ENCODE measurements at places on chromosomes 5 and 9.

- peak; percentile 46 for DNase-seq
Observed at GRCh38 chr5:157511651-157512644, 51.9 kb downstream of the NIPAL4 start.

DNA sequence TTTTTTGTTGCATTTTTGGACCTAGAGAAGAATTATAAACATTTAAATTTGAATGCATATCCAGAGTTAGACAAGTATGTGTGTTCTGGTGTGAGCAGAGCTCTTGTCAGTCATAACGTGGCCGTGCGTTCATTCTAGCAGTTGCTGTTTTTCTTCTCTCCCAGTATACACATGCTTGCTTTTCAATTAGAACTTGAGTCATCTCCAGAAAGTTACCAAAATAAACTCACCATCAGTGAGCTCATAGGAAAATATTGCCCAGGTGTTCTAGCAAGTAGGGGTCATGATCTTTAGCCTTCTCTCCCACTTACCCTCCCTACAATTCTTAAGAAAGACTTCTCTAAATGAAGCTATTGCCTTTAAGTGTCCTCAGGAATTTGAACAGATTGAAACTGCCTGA lies 247.5 kb upstream of the TUT7 start:
- DNase-seq = no peak

- no peak for DNase-seq
Observed at GRCh38 chr9:89880721-89881120, 275.9 kb downstream of the GADD45G start.

DNA sequence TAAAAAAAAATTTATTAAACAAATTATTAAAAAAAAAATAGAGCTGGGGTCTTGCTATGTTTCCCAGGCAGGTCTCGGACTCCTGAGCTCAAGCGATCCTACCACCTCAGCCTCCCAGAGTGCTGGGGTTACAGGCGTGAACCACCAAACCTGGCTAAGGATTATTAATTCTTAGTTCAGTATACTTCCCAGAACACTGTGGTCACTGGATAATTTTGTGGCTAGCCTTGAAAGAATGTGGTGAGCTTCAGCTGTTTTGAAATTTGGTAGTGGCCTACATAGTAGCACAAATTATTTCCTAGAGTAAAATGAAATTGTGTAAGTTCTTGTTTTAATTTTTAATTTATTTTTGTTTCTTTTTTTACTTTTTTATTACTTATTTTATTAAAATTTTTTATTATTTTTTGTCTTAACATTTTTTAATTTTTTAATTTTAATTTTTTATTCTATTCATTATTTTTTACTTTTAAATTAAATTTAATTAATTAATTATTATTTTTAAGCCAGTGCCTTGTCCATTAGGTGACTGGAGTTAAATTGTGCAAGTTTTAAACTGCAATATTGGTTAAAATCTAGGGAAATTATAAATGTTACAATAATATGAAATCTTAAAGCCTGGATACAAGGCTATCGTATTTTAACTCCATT lies 23.0 kb downstream of the ARRDC3 start:
- no peak for DNase-seq

GRCh38 chr5:171801839-171802238 lies 16.2 kb downstream of the SMIM23 start:
- no peak for DNase-seq

GRCh38 chr9:117028103-117028858 lies 341.2 kb downstream of the TRIM32 start:
- DNase-seq = no peak

DNA sequence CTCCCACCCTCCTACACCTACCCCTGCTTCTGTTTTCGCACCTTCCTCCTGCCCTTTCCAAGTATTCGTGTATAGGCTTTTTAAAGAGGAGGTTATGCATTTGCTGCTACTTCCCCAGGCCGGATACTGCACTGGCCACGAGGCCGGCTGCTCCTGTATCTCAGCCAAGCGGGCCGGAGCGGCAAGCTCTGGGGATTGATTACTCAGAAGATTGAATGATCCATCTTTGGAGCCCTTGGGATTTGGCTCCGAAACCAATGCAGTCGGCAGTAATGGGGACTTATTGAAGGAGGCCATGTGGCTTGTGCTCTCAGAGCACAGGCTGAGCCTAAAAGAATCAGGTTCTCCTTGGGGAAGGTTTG lies 405.3 kb downstream of the TLE4 start:
- DNase-seq = no peak

- no peak for DNase-seq
Observed at GRCh38 chr9:95516221-95516733, 494 bp downstream of the PTCH1 start.

DNA sequence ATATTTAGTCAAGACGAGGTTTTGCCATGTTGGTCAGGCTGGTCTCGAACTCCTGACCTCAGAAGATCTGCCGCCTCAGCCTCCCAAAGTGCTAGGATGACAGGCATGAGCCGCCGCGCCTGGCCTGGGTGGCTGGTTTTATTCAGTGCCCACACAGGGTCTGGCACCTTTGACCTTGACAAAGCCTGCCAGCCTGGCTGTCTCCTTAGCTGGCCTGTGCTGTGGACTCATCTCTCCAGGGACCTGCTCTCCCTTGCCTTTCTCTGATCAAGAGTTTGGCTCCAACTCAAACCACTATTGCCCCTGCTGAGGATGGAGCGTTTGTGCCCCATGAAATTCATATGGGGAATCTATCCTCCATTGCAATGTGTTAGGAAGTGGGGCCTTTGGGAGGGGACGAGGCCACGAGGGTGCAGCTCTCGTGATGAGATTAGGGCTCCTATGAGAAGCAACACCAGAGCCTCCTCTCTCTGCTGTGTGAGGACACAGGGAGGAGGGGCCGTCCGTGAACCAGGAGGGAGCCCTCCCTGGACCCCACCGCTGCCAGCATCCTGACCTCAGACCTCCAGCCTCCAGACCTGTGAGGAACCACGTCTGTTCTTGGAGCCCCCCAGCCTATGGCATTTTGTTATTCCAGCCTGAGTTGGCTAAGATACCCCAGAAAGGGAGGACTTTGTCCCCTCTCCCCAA lies 45.0 kb downstream of the MRPL36 start:
- DNase-seq = no peak

GRCh38 chr5:39283231-39283818 lies 64.0 kb upstream of the FYB1 start:
- DNase-seq = peak; percentile 84

DNA sequence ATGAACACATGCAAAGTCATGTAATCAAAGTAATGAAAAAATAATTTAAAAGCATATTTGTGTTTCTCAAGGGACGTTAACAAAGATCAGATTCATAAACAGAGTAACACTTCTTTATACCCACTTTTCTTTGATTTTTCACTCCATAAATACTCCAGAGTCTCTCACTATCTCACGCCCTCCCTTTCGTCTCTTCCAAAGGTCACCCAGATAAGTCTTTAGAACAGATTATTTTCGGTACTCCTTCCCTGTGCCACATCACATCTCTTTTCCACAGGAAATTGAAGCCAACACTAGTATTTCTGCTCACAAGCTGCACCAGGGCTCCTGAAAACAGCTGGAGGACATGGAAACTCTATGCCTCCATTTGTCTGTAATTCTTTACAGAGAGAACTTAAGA lies 15.4 kb upstream of the ALDOB start:
- DNase-seq = no peak

DNA sequence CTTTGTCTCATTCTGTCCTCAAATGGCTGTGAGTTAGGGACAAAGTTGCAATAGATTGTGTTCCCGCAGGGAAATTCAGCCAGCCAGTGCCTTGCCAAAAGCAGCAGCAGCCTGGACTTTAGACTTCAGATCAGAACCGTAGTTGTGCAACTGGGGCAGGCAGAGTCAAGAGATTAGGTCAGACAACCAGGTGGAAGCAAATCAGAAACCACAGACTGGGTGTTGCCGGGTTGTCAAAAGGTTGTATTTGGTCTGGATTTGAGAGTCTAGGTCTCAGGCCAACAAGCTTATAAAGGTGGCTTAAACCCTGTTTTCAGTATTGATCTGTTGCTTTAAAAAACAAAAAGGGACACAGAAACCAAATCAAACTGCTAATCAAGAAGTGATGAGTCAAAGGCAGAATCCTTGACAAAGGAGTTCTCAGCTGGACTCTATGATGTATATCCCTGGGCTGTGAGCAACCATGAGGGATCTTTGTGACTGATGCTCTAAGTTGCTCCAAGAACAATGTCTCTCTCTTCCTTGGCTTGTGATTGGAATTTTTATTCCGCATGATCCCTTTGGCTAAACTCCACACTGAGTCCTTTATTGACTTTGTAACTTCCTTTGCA lies 20.9 kb downstream of the RFK start:
- DNase-seq = no peak

DNA sequence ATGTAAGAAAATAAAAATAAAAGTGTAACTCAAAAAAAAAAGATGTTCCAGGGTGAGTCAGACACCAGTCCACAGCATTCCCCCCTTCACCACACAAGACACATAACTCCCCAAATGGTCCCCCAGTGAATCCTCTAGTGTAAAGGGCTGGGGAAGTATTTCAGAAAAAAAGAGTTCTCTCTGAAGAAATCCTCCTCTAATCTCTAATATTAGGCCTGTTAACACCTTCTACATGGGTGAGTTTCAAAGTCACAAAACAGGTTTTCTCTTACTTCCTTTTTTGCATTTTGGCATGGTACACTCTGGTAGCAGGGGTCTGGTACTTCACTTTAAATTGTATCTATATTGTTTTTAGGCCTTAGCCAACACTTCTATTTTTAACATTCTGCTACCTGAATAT lies 28.2 kb downstream of the RNF145 start:
- no peak for DNase-seq

- DNase-seq = no peak
Observed at GRCh38 chr5:122297587-122298298, 14.3 kb upstream of the SNCAIP start.

- no peak for DNase-seq
Observed at GRCh38 chr5:74257645-74258313, 382.7 kb downstream of the ENC1 start.

- no peak for DNase-seq
Observed at GRCh38 chr5:159576902-159577301, 246.6 kb upstream of the IL12B start.

DNA sequence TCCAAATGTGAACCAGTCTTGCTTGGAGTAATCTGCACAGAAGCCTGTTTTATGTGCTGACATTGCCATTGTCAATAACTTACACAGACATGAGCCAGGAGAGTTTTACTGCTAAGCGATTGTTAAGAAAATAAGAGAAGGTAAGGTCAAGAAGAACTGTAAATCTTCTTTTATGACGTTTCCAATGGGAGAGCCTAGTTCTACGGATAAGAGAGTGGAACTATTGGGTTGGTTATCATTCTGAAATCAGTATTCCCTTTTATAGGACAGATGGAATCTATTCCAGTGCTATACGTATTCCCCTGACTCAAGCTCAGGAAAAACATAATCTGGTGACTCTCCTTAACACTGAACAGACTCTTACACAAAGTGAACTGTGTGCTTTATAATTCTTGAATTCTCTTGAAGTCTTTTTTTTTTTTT lies 137.9 kb upstream of the OTULINL start:
- DNase-seq = no peak

DNA sequence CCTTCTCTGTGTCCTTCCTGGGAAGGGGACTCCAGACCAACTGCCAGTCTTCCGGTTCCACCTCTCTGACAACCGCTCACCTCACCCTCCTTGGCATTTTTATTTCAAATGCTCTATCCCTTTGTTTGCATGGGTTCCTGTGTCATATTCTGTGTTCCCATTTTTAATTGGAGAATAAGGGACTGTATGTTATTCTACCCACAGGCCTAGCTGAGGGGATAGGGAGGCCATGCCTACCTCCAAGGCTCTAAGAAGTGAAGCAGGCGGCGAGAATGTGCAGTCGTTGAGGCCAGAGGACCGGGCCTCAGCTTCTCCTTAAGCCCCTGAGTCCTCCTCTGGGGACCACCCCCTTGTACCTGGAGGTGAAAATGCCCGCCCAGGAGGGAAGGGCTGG lies 936 bp upstream of the WDR5 start:
- no peak for DNase-seq

DNA sequence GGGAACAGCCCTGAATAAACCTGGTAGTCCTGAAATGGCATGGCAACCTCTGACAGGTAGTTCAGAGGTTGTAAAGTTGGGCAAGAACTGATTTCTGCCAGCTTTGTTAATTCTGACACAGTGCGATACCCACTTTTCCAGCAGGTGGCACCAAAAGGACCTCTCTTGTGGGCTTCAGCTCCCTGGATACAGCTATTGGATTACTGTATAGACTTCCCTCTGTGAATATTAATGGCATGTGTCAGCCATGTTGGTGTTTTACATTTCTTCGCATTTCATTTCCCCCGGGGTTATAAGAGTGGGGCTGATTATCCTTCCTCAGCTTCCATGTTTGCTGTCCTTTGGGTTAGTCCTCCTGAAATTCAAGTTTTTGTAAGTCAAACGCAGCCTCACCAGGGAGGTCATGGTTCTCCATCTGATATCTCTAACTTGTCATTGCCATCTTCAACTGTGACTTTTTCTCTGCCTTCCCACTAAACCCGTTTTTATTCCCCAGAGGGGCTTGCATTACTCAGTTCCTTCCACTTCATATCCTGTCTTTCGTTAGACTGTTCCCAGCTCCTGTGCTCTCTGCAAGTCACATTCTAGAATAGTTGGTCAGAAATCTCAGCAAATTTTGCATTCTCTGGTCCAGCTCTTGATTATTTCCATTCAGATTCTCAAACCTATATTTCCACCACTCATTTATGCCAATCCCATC lies 135.6 kb downstream of the LIFR start:
- DNase-seq = peak; percentile 7

DNA sequence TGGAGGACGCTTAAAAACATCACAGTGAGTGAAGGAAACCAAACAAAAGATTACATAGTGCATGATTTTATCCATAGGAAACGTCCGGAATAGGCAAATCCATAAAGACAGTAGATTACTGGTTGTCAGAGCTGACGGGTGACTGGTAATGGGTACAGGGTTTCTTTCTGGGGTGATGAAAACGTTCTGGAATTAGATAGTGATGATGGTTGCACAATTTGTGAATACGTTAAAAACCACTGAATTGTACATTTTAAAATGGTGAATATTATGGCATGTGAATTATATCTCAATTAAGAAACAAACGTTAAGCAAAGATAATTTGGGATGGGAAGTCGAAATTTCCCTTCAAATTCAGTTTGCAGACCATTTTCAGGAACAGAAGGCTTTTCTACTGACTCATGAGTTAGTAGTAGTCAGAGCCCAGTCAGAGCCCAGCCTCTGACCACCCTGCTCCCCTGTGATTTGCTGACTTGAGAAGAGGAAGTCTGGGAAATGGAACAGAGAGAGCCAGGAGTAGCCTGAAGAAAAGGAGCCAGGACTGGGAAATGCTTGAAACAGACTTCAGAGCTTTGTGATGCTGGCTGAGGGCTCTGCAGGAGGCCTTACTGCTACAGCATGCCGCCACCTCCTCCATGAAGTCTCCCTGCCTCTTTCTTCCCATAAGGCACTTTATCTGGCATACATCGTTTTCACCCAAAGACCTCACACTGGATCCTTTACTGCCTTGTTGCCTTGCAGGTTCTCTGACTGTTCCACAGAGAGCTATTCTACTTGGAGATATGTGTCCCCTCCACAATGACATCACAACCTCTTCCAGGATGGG lies 46.4 kb upstream of the CTNNA1 start:
- no peak for DNase-seq
